Keratinocyte (primary cell): ENCODE measurements at places on chromosomes 3 and 15. TPM values are rescaled to one million over a fixed set of nuclear protein-coding genes. Genes with fewer than 3 reads are reported as not detected.

Gene IGSF11
- 0.25 to 0.85 TPM (median 0.68 TPM) in 3 replicates for polyA plus RNA-seq

Gene LRRIQ4
- not detected in 3 replicates for polyA plus RNA-seq

DNA sequence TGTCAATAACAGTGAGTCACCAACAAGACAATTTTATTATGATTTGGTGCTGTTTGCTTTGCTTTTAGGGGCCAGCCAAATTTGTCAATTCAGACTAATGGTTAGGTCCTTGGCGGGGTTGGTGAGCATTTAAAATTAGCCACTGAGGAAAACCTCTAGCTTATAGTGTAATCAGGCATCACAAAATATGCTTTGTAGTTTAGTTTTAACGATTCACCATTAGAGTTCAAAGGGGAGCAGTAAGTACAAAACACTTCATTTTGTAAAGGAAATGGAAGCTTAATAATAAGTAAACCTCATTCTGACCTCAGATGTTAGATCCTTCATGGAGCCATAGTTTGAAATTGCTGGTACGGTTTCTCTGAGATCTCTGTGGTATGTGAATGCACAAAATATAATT lies 218.4 kb upstream of the GOLIM4 start:
- no peak for DNase-seq

DNA sequence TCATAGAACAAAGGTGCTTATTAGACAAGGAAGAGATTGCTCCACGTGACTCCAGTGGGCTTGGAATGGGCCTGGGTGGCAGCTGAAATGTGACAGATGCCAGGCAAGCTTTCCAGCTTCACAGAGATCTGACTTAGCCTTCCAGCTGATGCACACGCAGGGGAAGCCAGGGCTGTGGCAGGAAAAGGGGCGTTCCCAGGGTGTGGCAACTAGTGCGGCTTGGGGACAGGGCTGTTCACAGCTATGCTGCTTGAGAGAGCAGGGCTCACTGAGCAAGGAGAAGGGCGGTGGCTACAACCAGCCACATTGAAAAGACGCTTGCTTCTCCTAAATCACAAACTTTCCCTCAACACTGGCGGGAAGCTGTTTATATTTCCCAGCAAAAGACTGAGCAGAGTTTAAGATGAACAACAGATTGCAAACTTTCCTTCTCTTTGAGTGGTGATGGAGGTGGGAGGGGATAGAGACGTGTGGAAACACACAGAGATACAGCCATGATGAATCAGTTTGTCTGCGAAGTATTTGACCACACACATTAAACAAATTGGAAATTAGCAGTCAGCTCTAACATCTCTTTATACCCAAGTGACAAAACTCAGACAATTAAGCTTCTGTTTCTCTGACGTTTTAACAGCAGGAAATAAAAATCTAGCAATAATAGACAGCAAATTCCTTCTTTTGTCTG lies 127.5 kb downstream of the BDH1 start:
- DNase-seq, result no peak

- DNase-seq, result no peak
Measured at GRCh38 chr3:171862993-171863521, 19.9 kb downstream of the TMEM212 start.

GRCh38 chr15:50143255-50143860 lies 24.3 kb upstream of the ATP8B4 start:
- no peak for DNase-seq

GRCh38 chr15:24944954-24945353 lies 9.8 kb upstream of the SNRPN start:
- no peak for DNase-seq

DNA sequence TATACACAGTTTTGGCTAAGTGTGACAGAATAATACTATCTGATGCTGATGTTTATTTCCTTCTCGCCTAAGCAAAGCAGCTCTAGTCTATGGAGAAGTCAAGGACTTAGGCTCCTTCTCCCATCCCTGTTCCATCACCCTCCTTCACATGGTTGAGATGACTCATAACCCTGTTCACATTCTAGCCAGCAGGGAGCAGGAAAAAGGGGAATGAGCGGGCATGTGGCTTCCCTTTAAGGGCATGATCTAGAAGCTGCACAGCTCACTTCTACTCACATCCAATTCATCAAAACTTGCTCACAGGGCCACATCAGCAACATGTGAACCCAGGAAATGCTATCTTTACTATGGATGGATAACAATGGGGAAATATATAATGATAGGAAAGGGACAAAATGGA lies 40.9 kb downstream of the CBLB start:
- peak; percentile 42 for DNase-seq

DNA sequence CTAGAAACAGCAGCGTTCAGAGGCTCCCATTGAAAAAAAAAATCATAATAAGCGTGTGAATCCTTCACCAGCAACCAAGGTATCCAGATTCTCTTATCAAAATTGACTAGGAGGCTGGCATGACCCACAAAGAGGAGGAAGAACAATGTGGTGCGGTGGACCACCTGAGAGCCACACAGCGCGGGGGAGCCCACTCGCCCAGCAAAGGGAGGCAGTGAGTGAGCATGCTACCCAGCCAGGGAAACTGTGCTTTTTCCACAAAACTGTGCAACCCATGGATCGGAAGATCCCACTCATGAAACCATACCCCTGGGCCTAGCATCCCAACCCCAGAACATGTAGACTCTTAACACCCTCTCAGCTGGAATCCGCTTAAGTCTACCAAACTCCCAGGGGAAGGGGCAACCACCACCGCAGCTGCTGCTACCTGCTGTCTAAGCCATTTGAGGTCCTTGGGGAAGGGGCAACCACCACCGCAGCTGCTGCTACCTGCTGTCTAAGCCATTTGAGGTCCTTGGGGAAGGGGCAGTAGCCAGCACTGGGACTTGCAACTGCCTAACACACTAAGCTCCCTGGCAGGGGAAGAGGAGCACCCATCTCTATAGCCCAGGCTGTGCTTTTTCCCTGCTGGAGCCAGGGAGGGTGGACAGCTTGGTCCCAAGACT lies 102.8 kb upstream of the CLDN18 start:
- DNase-seq, result no peak
